T-cell (primary cell): ENCODE measurements at places on chromosomes 12 and 14.

- DNase-seq = peak; percentile 29
These were observed 48.4 kb upstream of the FOS start for GRCh38 chr14:75230140-75230792.

DNA sequence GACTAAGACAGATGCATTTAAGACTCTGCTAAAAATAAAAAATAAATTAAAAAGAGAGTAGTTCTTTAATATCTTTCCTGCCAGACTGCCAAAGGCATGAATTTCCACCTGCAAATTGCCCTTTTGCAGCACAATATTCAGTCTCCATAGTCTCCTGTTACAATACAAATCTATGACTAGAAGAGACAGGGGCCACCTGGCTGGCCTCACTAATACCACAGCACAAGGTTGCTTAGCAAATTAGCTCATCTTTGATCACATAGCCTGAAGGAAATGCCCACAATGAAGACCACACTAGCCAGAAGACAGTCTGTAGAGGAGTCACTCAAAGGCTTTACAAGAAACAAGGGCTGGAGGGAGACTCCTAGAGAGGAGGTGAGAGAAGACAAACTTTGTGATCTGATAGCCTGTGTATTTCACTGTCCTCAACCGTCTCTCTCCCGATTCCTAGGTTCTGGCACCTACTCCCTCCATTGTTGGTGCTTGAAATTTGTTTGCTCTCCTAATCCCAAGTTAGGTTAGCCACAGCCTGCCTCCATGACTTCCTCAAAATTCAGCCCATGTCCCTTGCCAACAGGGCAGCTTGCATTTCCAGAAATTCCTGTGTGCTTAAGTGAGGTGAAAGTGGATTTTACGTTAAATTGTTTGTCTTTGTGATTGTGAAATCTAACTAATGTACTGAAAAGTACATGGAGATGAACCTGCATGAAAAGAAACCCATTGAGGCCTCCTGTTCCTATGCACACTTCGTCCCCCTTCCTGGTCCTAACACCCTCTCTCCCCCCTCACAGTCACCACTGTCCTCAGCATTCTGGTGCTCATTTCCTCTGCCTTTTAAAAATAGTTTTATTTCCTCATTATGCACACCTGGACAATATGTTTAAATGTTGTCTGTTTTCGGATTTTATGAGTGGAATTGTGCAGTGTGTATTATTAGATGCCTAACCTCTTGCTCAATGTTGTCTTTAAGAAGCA is 88.7 kb upstream of the PLXNC1 start:
- DNase-seq = no peak

DNA sequence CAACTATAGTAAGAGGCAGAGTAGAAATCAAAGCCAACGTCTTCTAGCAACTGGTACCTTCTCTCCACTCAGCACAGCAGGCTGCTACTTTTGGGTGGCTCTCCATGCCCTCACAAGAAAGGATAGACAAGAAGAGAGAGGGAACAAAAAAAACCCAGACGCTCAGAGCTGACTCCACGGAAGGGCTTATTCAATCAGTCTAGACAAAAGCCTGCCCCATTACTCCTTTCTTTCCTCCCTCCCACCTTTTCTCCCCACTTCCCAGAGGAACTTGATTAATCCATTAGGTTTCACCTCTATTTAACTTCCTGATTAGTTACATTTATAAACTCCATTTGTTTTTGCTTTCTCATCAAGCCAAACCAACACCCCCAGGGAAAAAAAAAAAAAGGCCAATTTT is 71.1 kb upstream of the CCDC60 start:
- DNase-seq = no peak

DNA sequence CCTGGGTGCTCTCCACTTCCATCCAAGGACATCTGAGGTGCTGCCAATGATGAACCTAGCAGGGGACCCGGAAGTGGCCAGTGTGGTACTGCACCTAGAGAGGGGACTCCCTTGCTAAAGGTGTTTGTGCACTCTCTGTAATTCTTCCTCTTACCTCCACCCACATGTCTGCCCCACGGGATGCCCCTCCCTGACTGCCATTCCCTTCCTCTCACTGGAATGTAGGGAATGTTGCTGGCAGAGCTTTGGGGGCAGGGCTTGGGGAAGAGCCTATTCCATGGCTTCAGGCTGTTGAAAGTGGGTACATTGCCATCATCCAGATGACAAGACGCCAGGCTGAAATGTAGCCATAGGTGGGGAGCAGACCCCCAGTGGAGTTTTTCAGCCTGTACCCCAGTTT is 153.2 kb downstream of the SMOC1 start:
- DNase-seq = no peak

DNA sequence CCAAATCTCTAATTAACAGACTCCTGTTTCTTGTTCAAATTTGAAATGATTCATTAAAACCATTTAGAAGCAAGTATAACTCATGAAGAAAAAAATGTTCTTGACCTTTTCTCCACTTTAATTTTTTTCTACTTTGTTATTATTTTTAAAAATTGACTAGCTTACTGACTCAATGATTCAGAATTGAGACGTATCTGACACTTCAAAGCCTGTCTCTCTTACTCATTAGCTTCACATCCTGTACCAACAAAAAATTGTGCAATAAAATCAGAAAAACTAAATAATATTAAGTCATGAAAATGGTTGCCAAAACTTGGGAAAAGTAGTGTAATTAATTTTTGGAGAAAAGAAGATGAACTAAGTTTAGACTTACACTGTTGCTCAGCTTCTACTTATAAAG is 331.2 kb downstream of the SLC16A7 start:
- DNase-seq = no peak

- DNase-seq = no peak
These were observed 189.7 kb upstream of the GRIN2B start for GRCh38 chr12:14171106-14171505.

GRCh38 chr12:64890873-64891468 is 66.5 kb downstream of the TBC1D30 start:
- DNase-seq = no peak

- no peak for DNase-seq
These were observed 211.0 kb downstream of the SSPN start for GRCh38 chr12:26406391-26406790.

DNA sequence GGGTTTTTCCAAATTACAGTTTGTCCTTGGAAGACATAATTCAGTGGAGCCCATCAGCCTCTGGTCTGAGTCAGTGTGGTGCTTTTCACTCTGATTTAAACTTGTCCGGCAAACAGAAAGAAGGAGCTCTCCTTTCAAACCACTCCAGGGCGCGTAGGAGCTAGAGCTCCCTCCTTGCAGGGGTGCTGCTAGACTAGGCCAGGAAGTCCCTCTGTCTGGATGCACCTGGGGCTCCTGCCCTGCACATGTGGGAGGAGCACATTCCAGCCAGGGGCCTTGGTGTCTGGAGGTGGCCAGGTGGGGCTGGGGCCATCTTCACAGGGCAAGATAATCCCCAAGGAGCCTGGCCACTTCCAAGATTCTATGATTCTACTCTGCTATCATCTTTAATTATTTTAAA is 3.1 kb downstream of the SERPINA3 start:
- no peak for DNase-seq

DNA sequence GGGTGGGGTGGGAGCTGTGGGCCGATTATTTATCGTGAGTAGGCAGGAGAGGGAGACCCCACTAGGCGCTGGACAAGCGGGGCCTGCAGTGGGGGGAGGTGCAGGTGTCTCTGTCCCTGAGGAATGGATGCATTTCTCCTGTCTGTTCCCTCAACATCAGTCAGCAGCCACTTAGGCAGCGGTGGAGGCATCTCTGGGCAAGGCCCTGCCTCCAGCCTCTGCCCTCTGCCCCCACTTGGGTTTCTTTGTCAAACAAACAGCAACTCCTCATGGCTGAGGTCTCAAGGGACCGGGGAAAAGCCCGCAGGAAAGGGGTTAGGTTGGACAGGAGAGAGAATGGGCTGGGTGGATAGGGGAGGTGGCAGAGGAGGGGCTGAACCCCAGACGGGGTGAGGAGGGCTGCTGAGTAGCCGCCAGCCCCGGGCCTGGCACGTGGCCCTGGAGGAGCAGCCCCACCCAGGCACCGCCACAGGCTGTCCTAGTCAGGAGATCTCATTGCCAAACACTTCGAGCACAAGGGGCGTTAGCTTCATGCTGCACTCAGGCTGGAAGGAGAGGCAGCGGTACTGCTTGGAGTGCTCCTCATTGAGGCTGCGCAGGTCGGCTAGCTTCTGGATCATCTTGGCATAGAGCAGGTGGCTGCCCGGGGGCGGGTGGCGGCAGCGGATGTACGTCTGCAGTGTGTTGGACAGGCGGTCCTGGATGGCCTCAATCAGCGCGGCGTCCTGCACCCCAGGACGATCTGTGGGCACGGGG is 24.7 kb upstream of the HDAC7 start:
- no peak for DNase-seq

DNA sequence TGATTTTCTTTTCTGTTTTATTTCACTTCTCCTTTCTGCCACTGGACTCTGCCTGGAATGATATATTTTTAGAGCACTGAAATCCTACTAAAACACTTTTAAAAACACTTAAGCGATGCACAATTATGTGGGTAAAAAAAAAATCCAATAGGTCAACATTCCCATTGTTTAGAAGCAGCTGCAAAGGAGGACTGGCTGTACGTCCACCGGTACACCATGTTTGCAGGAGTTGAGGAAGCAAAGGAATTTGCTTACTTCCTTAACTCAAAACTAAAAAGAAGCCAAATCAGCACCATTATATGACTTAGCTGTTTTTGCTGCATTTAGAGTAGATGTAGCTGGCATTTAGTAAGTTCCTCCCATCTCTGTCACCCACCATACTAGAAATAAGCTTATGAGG is 186.8 kb upstream of the TMTC1 start:
- no peak for DNase-seq

DNA sequence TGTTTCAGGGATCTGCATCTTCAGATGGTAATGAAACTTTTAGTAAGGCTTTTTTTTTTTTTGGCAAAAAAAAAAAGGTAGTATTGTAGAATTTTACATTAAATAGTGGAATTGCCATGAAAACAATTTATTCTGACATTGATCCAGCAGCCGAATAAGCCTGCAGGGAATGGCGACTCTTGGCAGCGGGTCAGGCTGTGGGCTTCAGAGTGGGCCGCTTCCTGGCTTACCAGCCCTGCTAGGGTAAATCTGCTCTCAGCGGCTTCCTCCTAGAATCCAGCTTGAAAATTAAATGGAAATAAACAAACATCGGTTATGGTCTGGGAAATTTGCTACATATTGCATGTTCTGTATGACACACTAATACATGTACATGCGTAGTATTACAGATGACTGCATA is 34.8 kb downstream of the SFSWAP start:
- DNase-seq = no peak

DNA sequence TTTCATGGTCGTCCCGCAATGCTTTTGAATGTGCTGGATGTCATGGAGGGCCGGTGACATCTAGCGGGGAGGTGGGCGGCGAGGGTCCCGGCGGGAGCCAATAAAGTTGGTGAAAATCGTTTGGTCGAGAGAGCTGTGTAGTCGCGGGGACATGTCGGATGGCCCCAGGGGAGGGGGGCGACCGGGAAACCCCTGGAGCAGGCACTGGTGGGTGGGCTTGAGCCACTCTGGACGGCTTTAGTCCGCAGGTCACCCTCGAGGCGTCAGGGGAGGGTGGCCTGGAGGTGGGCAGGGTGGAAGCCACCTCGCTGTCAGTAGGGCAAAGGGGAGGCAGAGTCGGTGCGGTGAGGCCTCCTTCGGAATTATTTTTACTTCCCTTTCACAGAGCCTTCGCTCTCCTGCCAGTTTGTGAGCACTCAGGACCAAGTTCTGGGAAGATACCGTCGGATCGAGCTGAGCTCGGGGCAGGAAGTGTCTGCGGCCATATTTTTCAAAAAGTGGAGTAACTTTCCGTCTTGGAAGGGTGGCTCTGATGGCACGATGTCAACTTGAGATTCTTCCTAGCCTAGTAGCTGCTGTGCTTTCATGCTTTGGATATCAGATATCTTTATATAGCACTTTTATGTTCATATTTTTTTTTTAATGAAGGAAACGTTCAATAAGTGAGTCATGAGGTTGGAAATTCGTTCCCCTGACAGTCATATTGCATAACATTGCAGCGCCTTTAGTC is 28.2 kb downstream of the WBP11 start:
- DNase-seq = no peak

- DNase-seq = no peak
These were observed 906 bp downstream of the MARK3 start for GRCh38 chr14:103385929-103386712.

DNA sequence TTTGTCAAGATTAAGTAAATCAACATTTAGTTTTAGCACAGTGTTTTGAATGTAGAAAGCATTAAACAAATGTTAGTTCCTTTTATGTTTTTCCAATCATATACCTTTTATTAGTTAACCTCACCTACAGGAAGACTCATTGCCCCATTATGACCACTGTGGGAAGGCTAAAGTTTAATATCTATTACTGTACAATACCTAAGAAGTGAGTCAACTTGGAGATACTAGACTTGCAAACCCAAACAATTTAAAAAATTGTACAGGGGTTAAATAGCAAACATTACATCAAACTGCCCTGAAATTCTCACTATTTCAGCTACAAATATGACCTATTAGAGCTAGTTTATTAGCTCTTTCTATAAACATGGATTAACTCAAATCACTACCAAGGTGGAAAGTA is 8.6 kb upstream of the G2E3 start:
- no peak for DNase-seq

DNA sequence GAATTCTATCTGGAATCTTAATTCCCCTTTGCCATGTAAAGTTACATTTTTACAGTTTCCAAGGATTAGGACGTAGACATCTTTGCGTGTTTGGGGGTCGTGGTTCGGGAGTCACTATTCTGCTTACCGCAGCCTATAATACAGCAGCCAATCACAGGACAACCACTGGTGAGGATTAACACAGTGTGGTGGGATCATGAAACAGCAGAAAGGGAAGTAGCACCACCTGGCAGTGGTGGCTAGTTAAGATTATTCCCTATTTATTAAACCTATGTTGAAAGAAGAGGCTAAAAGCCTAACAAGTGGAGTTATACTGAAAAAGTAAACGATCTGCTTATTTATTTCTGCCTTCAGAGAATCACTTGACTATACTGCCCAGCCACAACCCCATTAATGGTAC is 71.7 kb downstream of the IPO8 start:
- no peak for DNase-seq

DNA sequence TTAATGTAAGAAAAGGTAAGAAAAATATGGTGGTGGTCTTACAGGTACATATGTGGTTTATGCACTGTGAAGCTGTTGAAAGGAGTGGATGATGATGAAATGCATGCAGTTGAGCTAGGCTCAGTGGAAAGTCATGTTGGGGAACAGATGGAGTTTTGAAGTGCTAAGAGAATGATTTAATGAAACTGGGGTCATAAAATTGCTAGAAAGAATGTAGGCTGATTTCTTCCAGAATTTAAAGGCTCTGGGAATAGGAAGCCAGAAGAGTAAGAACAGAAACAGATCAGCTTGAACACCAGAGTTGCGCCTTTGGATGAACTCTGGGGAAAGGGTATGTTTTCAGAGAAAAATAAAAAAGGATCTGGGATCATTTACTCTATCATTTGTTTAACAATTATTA is 146.5 kb downstream of the MON2 start:
- no peak for DNase-seq

GRCh38 chr12:14981049-14981448 is 8.2 kb downstream of the PDE6H start:
- no peak for DNase-seq
